HT-29 (cell line): ENCODE measurements at places on chromosomes 12 and 14.
A peak's percentile ranks its signal among the peaks of the same experiment; 100 is the strongest.

- no peak for DNase-seq
Measured at GRCh38 chr14:103519837-103520212, 2.8 kb downstream of the CKB start.

DNA sequence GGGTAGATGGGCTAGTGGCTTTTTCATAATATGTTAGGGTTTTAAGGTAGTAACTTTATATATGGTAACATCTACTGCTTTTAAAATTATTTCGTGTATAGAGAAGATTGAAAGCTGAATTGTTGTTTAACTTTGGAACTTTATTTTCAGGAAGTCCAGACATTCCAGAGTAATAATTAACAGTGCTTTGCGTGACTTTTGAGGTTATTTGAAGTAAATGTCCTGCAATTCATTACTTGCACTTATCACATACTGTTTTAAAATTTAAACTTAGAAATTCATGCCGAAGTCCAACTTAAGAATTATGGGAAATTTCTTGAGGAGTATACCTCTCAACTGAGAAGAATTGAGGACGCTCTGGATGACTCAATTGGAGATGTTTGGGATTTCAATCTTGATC lies 3.3 kb downstream of the WASHC4 start:
- peak; percentile 7 for DNase-seq

- DNase-seq = no peak
Measured at GRCh38 chr14:69547701-69548348, 26.8 kb downstream of the CCDC177 start.

DNA sequence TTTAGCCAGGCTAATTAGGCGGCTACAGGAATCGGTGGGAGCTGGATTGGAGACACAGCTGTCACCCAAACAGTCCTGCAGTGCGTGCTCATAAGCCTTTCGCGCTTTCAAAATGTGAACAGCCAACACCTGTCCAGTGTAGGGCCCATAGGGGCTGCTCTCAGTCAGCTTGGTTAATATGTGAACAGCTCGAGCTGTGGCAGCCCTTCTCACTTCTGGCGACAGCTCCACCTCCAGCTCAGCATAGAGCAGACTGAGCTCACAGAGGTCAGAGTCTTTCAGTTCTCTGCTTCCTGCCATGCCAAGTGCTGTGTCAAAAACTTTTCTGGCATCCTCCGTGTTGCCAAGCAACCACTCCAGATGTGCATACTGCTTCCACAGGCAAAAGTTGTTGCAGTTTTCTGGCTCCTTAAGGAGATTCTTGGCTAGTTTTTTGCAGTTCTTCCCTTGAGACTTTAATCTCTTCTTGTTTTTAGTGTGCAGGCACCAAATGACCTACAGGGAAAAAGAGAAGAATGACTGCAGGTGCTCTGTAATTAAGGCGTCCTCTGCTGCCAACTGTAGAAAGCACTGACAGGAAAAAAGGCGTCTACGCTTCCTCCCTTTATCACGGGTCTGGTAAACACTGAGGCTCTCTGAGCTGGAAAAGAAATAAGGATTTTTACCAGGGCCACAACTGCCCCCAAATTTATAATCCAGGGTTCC lies 32.5 kb downstream of the PSMC1 start:
- DNase-seq = no peak

- no peak for DNase-seq
Measured at GRCh38 chr14:102491786-102492530, 17.6 kb downstream of the ANKRD9 start.

DNA sequence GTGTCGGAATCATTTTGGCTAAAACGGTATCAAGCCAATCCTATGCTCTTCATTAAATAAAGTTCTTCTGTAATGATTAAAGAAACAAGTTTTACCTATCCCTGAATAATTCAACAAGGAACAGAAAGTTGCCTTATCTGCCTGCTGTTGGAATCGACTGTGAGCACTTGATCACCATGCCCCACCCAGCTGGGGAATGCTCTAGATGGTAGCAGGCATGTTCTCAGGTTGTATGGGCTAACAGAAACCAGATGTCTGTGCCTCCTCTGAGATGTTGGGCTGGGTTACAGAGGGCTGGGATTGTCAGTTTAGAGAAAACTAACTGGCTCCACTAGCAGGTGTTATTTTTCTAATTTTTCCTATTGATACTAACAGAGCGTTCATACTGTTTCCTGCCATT lies 28.9 kb downstream of the RTRAF start:
- DNase-seq = peak; percentile 31

- DNase-seq = no peak
Measured at GRCh38 chr14:38254571-38255407, 1.1 kb downstream of the CLEC14A start.

DNA sequence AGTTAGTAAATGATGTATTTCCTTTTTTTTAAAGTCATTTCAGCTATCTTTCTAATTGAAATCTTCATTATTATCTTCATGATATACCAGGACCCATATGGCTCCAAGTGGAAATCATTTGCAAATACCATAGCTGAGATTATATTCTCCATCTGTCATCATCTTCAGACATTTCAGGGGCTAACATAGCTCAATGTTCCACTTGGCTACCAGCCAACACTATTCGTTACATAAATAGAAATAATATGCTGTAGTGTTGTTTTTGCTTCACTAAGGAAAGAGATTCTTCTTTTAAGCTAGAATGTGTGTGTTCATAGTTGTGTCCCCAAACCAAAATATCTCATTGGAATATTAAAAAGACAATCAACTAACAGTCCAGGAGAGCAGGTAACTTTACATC lies 225.1 kb downstream of the DIO2 start:
- DNase-seq = no peak

- DNase-seq = no peak
Measured at GRCh38 chr12:56520048-56520447, 1.6 kb upstream of the RBMS2 start.

GRCh38 chr12:71694099-71694820 lies 8.4 kb downstream of the TMEM19 start:
- no peak for DNase-seq

GRCh38 chr14:21346532-21347135 lies 37.2 kb downstream of the SUPT16H start:
- no peak for DNase-seq

DNA sequence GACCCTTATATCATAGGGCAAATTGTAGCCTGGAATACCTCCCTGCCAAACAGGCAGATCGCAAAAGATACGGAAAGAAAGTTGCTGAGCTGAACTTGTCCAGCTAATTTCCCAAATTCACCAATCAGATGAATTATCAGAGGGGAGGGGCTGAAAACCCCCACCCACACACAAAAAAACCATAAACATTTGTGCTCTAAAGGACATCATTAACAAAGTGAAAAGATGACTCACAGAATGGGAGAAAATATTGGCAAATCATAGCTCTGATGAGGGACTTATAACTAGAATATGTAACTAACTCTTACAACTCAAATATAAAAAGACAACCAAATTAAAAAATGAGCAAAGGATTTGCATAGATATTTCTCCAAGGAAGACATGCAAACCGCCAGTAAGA lies 36.3 kb downstream of the PTHLH start:
- DNase-seq = no peak
